Breast epithelium (tissue), 4 donors: ENCODE measurements at places on chromosomes 4 and X. TPM values are rescaled to one million over a fixed set of nuclear protein-coding genes. Genes with fewer than 3 reads are reported as not detected.

- DNase-seq: no peak
Observed at GRCh38 chrX:31154946-31155345, 83.1 kb upstream of the FTHL17 start.

- peak; percentile 73 for DNase-seq
Observed at GRCh38 chr4:118865091-118865708, 23.5 kb upstream of the SYNPO2 start.

Gene ARHGEF9
- 28.0 TPM for total RNA-seq

DNA sequence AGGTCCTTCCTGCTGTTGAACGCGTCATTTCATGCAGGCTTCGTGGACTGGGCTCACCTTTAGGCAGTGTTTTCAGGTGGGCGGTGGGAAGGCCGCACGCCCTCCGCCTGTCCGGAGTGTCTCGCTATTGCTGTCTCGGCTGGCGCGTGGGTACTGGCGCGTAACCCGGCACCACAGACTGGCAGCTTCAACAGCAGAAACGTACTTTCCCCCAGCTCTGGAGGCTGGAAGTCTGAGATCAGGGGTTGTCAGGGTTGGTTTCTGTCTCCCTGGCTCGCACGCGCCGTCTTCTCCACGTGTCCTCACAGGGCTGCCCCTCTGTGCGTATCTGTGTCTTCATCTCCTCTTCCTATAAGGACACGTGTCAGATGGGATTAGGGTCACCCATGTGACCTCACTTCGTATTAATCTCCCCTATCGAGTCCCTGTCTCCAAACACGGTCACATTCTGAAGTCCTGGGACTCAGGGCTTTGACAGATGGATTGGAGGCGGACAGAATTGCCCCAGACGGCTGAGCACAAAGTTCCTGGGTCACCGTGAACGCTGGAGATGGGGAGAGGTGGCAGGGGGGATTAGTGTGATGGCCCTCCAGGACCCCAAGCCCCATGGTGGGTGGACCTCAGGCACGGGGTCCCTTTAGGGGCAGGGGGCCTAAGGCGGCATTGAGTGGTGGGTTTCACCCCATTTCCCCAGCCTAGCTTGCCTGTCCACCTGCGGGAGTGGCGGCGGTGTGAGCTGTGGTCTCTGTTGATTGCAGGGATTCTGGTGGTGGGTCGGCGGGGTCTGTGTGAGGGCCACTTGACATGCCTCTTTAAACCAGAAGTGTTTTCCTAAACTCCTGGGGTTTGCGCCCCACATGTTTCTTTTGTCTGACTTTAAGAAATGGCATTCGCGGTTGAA is 83.4 kb upstream of the LRPAP1 start:
- DNase-seq: no peak

Gene EPGN
- 0.33 TPM for total RNA-seq

GRCh38 chrX:134661295-134661694 is 3.0 kb upstream of the PLAC1 start:
- no peak for DNase-seq

DNA sequence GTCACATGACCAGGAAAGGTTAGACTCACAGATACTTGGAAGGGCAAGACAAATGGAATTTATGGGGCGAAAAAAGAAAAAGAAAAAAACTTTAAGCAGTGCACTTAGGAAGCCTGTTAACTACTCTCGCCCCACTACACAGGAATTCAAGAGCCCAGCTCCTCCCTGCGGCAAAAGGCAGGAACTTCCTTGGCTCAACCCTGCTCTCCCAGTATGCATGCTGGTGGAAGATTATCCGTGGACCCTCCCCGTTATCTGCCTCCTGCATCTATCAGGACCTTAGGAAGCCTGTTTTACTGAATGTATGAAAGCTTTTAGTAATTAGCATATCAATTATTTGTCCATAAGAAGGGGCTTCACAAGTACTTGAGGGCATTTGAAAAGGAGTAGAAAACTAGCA is 40.1 kb upstream of the RPA4 start:
- DNase-seq: no peak

Gene TLR8
- total RNA-seq: 6.6 TPM

DNA sequence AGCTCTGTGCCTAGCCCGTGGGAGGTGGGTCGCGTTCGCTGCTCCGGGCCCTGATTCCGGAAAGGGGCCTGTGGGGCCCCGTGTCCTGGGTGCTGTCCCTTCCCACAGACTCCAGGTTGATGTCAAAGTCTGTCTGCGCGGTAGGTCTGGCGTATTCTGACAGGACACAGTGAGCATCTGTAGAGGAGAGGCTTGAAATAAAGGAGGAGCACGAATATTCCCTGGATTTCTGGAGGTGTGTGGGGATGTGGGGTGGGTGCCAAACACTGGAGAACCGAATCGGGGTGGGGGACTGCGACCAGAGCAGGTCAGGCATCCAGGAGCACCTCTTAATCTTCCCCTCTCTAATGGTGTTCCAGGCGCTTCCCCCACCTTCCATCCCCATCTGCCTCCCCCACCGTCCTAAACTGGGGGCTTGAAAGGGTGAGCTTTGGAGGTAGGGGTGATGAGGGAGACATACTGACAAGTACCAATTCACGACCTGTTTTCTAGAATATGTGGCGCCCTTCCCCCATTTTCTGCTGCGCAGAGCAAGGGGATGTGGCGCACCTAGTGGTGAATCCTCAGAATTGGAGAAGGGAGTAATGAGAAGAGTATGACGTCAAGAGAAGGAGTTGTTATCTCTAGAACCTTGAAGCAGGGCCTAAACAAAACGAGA is 877 bp downstream of the GPRASP1 start:
- no peak for DNase-seq

DNA sequence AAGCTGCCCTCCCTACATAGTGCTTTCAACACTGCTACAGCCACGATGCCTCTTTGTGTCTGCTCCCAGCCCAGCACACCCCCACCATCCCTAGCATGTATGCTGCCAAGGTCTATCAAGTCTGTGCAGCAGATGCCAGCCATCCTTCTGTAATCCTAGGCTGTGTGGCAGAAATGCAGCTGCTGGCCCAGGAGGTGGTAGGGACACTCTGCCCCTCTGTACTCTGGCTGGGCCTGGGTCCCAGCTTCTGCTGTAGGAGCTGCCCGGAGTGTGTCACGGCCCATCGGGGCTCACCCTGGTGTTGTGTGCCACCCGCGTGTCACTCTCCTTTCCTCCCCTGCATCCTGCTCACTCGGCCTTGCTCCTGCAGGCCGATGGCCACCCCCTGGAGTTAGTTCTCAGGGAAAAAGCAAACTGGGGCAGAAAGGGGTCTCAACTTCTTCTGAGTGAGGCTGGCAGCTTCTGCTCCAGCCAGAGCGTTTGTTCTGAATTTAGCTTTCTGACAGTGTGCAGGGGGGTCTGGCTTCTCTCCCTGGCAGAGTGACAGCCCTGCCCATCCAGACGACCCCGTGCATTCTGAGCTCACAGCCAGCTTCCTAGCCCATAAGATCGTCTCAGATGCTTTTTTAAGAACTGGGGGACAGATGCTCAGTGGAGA is 22.7 kb downstream of the PSAPL1 start:
- no peak for DNase-seq

Gene GIMD1
- total RNA-seq: not detected

GRCh38 chr4:113445286-113445685 is 316.3 kb downstream of the CAMK2D start:
- no peak for DNase-seq

Gene RIBC1
- 2.9 TPM for total RNA-seq

DNA sequence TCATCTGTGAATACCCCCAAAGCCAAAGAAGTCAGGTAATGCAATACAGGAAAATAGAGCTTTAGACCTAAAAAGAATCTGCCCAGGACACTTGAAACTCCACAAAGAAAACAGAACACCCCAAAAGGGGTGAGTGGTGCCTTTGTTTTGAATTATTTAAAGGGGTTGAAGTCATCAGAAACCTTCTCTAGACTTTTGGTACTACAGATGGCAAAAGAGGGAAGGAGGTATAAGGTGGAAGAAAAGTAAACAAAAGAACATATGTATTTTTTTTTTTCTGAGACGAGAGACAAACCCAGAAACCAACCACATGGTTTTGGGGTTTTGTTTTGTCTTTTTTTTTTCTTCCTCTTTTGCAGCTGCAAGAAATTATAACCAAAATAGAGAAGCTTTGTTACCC is 1477.8 kb downstream of the C4orf33 start:
- no peak for DNase-seq

- DNase-seq: no peak
Observed at GRCh38 chrX:20382518-20383297, 116.0 kb upstream of the RPS6KA3 start.

DNA sequence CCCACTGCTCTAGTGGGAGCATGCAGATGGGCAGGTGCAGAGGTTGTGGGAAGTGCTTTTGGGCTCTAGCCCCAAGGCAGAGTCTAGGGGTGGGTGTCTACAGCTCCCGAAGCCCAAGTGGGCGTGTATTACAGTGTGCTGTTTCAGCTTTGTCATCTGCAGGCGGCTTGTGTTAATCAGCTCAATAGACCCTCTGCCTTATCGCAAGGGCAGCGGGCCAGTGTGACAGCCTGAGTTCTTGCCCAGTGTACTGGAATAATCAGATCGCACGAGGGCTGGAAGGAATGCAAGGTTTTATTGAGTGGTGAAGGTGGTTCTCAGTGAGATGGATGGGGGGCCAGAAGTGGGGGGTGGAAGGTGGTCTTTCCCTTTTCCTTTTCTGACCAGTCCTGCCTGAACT is 529.4 kb upstream of the AMOT start:
- no peak for DNase-seq

DNA sequence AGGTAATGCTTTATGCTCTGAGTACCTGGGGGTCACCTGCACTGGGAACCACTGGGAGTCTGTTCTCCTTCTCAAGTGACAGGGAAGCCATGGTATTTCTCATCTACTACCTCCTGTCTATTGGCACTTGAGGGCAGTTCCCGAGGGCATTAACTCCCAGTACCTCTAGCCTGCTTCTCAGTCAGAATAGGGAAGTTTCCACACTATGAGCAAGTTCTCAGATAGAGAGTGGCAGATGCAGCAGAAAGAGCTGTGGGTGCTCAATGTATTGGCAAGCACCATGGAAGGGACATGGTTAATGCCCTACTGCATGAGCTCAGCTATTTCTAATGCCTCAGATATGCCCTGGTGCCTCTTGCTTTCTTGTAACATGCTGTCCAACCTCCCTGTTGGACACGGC is 74.1 kb downstream of the ANOS1 start:
- DNase-seq: no peak

Gene SLC49A3
- total RNA-seq: 22.3 TPM

DNA sequence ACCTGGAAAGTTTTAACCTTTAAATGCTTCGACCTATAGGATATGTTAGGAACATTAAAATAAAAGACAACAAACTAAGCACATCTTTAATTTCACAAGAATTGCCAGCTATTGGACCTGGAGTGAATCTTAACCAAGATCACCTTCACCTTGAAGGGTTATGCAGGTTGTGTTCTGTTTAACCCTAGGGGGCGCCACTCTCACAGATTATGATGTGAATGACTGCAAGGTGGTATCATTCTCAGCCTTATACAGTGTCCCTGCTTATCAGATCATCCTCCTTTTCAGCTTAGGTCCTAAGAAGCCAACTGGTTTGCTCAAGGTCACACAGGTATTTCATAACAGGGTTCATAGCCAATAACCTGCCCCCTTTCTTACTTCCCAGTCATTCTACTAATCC is 23.5 kb downstream of the INTS6L start:
- DNase-seq: no peak
